T-helper 17 cell (primary cell): ENCODE measurements at places on chromosomes 3 and 15. TPM values are rescaled to one million over a fixed set of nuclear protein-coding genes. Genes with fewer than 3 reads are reported as not detected.

DNA sequence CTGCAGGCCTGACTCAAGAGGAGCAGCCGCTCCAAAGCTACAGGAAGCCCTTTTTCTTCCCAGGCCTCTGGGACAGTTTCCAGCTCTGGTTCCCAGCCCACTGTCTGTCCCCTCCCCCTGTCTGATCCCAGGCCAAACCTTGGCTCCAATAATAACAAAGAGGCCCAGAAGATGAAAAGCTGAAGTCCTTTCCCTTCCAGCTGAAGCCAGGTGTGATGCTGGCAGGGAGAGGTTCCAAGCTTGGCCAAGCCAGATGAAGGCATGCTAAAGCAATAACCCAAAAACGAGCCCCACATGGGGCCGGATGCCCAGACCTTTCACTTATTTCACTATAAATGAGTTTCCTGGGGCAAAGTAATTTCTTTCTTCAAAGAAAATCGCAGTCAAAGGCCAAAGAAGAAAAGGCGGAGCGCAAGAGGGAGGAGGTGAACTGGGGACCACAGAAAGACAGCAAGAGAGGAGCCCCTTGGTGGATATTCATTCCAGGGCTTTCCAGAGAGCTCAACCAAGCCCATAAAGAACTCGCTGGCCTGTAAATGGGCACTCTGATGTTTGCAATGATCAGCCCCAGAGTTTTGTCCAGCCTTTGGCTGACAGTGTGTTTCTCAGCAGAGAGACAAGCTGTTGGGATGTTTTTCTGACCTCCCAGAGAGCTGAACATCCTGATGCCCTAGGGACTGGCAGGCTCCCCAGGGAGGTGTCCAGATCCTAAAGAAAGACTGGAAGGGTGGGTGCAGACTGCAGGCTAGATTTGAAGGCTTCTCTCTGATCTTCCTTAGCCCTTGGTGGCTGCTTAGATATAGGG lies 157.6 kb downstream of the UACA start:
- H3K4me3 ChIP-seq: no peak overlapping the region
- H3K4me1 ChIP-seq: no peaks in the 10 kb centered on the region
- DNase-seq: no peak
- H3K36me3 ChIP-seq: no peaks in the 10 kb centered on the region

DNA sequence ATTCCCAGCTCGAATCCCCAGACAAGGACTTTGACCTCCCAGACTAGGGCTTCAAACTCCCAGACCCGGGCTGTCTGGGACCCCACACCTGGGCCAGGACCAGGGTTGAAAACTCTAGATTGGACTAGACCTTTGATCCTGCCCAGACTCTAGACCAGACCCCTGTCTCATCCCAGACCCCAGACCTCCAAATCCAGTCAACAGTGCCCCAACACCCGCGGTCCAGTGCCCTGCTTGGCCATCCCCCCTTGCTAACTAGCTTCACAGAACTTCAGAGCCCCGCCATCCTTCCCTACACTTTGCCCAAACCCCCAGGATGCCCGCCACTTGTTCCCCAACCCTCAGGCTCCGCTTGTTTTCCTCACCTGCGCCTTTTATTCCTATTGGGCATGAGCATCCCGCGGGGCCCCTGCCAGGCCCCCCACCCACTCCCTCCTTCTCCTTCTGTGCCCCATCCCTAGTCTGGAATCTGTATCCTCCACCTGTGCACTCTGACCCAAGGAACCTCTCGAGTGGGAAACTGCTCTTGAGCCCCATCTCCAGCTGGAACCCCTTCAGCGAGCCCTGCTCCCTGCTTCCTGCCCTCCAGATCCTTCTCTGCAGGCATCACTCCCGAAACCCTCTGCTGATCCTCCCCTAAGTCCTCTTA lies 604 bp downstream of the GNAI2 start:
- peaks cover 38% of the 10 kb centered on the region for H3K4me1 ChIP-seq
- H3K27me3 ChIP-seq: no peaks in the 10 kb centered on the region
- H3K27ac ChIP-seq: peak overlapping the region; percentile 95
- peak overlapping the region; percentile 99 for H3K4me3 ChIP-seq

DNA sequence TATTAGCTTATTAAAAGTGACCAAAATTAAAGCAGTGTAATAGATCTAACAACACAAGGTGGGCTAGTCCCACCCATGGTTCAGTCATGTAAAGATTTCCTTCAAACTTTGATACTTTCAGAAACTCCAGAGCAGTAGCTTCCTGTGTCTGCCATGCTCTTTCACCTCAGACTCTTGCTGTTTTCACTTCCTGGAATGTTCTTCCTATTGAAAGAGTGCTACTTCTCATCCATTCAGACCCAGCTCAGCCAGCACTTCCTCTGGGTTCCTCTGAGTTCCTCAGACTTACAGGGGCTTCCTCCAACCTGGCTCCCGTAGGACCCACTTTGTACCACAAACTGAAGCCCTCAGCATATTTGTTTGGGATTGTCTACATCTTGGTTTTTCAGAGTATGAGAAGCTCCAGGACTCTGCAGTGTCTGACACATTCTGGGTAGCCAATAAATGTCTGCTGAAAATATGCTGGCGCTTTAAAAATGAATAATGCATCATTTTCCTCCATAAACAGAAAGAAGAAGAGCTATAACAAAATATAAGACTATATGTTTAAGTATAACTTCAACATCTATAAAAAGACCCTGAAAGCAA lies 18.0 kb downstream of the NCEH1 start:
- H3K4me3 ChIP-seq: no peak overlapping the region
- no peaks in the 10 kb centered on the region for H3K27me3 ChIP-seq
- peaks cover 12% of the 10 kb centered on the region for H3K4me1 ChIP-seq
- DNase-seq: no peak
- peak overlapping the region; percentile 73 for H3K27ac ChIP-seq
- peaks cover 5% of the 10 kb centered on the region for H3K36me3 ChIP-seq

DNA sequence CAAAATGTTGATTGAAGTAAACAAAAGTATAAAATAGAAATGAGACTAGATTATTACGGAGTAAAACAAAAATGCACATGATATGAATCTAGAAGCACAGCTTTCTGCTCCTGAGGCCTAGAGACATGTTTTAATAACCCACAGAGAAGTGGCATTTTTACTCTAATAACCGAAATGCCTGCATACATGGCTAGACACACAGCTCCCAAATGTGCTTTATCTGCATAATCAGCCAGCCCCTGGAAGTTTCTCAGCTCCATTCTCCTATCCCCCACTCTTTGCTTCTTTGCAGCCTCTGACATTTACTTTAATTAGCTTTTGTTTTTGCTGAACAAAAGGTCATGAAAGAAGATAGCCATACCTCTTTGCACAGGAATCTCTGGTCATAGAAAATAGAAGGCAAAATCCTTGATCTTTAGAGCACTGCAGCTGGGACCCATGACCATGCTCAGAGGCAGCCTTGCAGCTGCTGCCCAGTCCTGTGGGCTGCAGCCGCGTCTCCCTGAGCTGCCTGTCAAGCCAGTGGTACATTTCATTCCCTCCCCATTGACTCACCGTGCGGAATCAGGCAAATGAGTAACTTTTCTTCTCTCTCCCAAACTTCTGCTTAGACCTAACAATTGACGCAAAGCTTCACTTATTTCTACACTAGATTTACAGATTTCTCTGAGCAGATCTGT lies at the start of gene VEPH1:
VEPH1 (minus strand) TSS at position 501 of the 680 bp plus-strand sequence. CDS start 8,067 bp downstream, outside the sequence.
- H3K27me3 ChIP-seq: peaks cover 37% of the 10 kb centered on the region
- H3K4me3 ChIP-seq: no peak within 1 kb of the TSS
- peaks cover 13% of the 10 kb centered on the region for H3K4me1 ChIP-seq
- DNase-seq: no peak
- H3K36me3 ChIP-seq: peaks cover 2% of the 10 kb centered on the region
- no peak within 1 kb of the TSS for H3K27ac ChIP-seq

The AGBL1 gene
- total RNA-seq: not detected

- DNase-seq: no peak
- no peaks in the 10 kb centered on the region for H3K4me1 ChIP-seq
- no peaks in the 10 kb centered on the region for H3K36me3 ChIP-seq
- peaks cover 21% of the 10 kb centered on the region for H3K27me3 ChIP-seq
- H3K27ac ChIP-seq: no peak overlapping the region
These were observed 135.6 kb downstream of the TJP1 start for GRCh38 chr15:29686445-29687203.

- no peak overlapping the region for H3K4me3 ChIP-seq
- peaks cover 53% of the 10 kb centered on the region for H3K4me1 ChIP-seq
- DNase-seq: no peak
- H3K27me3 ChIP-seq: no peaks in the 10 kb centered on the region
- peak overlapping the region; percentile 96 for H3K27ac ChIP-seq
These were observed 60.5 kb downstream of the RAB7A start for GRCh38 chr3:128786434-128787020.

GRCh38 chr3:152213203-152213602 lies 55.5 kb upstream of the MBNL1 start:
- peak overlapping the region; percentile 90 for H3K27ac ChIP-seq
- no peak for DNase-seq
- H3K4me1 ChIP-seq: peaks cover 38% of the 10 kb centered on the region
- no peaks in the 10 kb centered on the region for H3K36me3 ChIP-seq
- H3K4me3 ChIP-seq: no peak overlapping the region

The PLSCR5 gene
- total RNA-seq: not detected

DNA sequence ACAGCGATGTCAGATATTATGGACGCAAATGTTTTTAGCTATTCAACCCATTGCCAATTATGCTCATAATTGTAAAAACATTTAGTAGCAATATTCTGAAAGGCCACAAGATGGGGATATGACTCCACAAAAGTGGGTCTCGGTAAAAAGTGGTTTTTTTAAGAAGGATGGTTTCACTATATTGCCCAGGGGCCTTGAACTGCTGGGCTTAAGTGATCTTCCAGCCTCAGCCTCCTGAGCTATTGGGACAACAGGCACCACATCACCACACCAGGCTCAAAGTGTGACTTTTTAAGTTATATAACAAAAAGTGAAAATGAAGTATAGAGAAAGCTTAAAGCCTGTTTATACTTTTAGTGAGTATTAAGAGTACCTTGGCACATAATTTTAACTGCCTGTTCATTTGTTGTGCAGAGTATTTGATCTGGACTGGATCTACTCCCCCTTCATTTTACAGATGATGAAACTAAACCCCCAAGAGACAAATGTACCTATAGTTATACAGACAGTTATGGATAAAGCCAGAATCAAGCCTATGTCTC lies 9.4 kb downstream of the NAA50 start:
- H3K36me3 ChIP-seq: no peaks in the 10 kb centered on the region
- DNase-seq: no peak
- no peaks in the 10 kb centered on the region for H3K27me3 ChIP-seq
- H3K27ac ChIP-seq: peak overlapping the region; percentile 83

DNA sequence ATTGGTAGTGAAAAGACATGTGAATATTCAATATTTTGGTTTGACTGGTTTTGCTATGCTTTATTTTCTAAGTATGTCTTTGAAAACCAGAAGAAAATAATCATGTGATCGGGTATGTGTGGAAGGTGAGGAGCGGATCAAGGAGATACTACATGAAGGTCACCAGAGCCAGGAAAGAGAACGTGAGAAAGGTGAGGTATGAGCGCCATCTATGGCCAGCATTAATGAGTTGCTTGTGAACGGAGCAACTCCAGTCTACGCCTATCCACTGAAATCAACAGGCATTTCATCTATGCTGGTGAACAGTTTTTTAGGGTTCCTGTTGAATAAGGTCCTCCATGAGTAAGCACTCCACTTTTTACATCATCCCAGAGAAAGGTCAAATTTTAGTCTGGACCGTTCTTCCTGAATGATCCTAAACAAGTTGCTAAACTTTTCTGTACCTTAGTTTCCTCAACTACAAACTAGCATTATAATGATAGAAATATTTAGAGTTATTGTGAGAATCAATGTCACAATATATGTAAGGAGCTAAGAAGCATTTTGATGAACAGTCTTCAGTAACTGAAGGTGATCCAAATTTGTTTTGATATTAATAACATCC lies 1435.2 kb upstream of the CADM2 start:
- H3K27me3 ChIP-seq: no peaks in the 10 kb centered on the region
- DNase-seq: no peak
- H3K4me1 ChIP-seq: no peaks in the 10 kb centered on the region
- no peak overlapping the region for H3K4me3 ChIP-seq
- H3K27ac ChIP-seq: no peak overlapping the region

DNA sequence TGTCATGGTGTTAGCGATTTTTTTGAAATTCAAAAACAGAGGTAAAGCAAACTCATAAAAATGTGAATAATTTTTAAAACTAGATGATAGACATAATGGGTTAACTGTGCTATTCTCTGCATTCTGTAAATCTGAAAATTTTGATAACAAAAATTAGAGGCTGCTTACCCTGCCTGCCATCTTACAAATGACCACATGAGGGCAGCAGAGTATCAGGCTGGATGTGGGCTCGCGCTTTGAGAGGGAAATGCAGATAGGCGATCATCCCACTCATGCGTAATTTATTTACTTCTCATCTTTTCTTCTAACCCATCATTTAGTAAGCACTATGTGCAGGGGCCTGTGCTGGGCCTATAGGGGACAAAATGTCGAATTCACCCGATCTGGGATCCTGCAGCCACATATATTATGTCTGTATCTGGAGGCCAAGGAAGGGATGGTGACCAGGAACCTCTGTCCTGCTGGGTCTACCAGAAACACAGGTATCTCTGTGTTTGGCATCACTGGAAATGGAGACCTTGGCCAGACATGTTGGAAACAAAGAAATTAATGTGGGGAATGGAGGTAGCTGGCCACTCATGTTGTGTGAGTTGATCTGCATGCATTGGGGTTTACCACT lies 7.8 kb upstream of the RAD18 start:
- peak; percentile 45 for DNase-seq
- no peaks in the 10 kb centered on the region for H3K4me1 ChIP-seq
- H3K27ac ChIP-seq: no peak overlapping the region
- H3K36me3 ChIP-seq: peaks cover 2% of the 10 kb centered on the region
- H3K4me3 ChIP-seq: no peak overlapping the region

- H3K27ac ChIP-seq: no peak overlapping the region
- no peak for DNase-seq
- no peaks in the 10 kb centered on the region for H3K36me3 ChIP-seq
- peaks cover 29% of the 10 kb centered on the region for H3K27me3 ChIP-seq
- H3K4me1 ChIP-seq: no peaks in the 10 kb centered on the region
- no peak overlapping the region for H3K4me3 ChIP-seq
These were observed 74.6 kb upstream of the MYZAP start for GRCh38 chr15:57517030-57517671.

DNA sequence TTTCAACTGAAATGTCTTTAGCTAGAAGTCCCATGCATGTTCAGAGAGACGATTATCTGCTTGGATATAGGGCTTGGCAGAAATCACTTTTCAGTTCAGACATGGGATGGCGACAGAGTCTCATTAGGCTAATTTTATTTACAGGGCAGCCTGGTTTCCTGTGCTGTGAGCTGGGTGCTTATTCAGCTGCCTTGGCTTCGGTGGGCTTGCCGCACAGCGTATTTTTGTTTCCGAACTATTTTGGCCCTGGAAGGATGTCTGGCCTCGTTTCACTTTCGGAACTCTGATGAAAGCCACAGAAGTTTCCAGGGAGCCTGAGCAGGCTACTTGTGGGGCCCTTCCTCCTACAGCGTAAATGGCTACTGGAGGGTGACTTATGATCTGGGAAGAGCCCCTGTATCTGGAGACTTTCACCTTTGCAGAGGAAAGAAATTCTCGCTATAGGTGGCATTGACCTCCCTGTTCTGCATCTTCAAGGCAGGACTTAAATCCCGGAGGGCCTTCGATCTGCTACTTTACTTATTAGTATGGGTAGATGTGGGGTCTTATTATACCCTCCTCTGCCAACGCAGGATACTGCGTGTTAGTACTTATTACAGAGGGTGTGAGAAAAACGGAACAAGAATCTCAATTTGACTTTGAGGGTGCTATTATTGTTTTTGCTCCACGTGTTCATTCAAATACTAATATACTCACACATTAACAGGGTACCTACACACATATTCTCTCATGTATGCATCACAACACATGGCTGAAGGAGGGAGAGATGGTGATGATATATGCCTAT lies 364.0 kb upstream of the RBMS3 start:
- H3K27me3 ChIP-seq: no peaks in the 10 kb centered on the region
- DNase-seq: no peak
- no peaks in the 10 kb centered on the region for H3K4me1 ChIP-seq
- no peak overlapping the region for H3K4me3 ChIP-seq
- H3K36me3 ChIP-seq: no peaks in the 10 kb centered on the region
- no peak overlapping the region for H3K27ac ChIP-seq

The ZMYND10 gene
- total RNA-seq: 1.3 TPM

The NPRL2 gene
- 29.1 TPM for total RNA-seq
